ENCODE measurements at places on chromosomes 7 and 10.

DNA sequence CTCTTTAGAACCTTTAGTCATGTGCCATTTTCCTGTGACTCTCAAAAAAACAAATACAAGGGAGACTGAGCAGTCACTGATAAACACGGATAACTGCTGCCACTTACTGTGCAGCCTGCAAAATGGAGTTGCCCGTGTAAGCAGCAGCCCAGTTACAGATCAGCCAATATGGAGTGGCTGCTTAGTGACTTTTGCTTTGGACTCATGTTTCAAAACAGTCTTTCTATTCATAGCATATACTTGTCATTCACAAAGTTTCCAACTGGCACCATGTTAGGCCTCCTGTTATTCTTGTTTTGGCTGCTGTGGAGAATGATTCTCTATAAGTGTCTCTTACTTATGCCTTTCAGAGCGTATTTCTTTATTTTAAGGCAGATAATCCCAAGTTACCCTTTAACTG is 3.0 kb downstream of the FAM204A start:
- no peak overlapping the region for H3K4me3 ChIP-seq
- peaks cover 3% of the 10 kb centered on the region for H3K4me1 ChIP-seq
- H3K27ac ChIP-seq: no peak overlapping the region
- H3K27me3 ChIP-seq: no peaks in the 10 kb centered on the region
- no peaks in the 10 kb centered on the region for H3K36me3 ChIP-seq

DNA sequence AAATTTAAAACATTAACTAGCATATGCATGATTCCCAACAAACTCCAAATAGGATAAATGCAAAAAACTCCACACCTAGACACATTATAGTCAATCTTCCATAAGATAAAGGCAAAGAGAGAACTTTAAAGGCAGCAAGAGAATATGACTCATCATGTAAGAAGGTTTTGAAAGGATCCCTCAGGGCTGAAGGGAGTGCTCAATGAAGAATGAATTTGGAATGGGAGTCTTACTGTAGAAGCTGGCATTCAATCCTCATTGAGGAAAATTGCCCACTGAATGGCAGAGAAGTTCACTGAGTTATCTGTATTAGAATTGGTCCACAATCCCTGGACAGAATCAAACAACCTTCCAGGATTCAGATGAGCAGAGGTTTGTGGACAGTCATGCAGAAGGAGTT is 26.1 kb upstream of the ZNF365 start:
- no peak overlapping the region for H3K27ac ChIP-seq
- H3K36me3 ChIP-seq: no peaks in the 10 kb centered on the region

DNA sequence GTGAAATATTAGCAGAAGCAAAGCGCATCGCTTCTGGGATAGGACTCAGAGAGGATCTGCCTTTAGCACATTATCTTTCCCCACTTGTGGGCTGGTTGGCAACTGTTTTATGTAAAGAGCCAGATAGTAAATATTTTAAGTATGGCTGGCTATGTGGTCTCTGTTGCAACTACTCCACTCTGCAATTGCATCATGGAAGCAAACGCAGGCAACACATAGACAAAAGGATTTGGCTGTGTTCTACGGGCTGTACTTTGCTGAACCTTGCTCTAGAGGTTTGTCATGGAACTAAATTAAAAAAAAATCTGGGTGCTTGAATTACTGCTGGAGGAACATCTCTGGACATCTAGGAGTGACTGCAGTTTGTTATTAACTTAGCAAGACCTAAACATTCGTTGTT is 307.8 kb upstream of the TPK1 start:
- H3K4me3 ChIP-seq: no peak overlapping the region
- no peak for DNase-seq
- no peak overlapping the region for H3K27ac ChIP-seq
- no peaks in the 10 kb centered on the region for H3K36me3 ChIP-seq
- no peaks in the 10 kb centered on the region for H3K27me3 ChIP-seq

DNA sequence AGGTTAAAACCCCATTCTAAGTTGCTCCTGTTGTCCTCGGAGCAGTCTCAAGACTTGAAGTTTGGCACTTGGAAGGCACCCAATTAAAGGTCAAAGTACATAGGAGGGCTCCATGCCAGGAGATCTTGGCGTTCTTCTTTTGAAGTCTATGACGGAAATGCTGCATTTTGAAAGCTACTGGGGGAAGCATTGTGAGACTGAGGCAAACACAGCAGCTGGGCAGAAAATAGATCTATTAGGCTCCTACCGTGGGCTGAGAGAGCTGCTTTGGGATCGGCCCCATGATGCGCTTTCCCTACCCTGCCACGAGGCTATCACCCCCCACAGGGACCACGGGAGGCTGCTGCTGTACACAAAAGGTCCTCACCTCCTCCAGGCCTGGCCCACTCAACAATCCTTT is 20.0 kb downstream of the KIAA1549 start:
- H3K27ac ChIP-seq: no peak overlapping the region
- no peaks in the 10 kb centered on the region for H3K36me3 ChIP-seq
- no peak for DNase-seq
- no peaks in the 10 kb centered on the region for H3K4me1 ChIP-seq

- H3K27me3 ChIP-seq: no peaks in the 10 kb centered on the region
- no peaks in the 10 kb centered on the region for H3K36me3 ChIP-seq
Observed at GRCh38 chr7:17521437-17521836, 223.0 kb downstream of the AHR start.

- H3K27ac ChIP-seq: no peak overlapping the region
- peaks cover 3% of the 10 kb centered on the region for H3K36me3 ChIP-seq
- no peak for DNase-seq
- no peaks in the 10 kb centered on the region for H3K27me3 ChIP-seq
Observed at GRCh38 chr7:134444198-134444960, 14.5 kb downstream of the AKR1B1 start.

DNA sequence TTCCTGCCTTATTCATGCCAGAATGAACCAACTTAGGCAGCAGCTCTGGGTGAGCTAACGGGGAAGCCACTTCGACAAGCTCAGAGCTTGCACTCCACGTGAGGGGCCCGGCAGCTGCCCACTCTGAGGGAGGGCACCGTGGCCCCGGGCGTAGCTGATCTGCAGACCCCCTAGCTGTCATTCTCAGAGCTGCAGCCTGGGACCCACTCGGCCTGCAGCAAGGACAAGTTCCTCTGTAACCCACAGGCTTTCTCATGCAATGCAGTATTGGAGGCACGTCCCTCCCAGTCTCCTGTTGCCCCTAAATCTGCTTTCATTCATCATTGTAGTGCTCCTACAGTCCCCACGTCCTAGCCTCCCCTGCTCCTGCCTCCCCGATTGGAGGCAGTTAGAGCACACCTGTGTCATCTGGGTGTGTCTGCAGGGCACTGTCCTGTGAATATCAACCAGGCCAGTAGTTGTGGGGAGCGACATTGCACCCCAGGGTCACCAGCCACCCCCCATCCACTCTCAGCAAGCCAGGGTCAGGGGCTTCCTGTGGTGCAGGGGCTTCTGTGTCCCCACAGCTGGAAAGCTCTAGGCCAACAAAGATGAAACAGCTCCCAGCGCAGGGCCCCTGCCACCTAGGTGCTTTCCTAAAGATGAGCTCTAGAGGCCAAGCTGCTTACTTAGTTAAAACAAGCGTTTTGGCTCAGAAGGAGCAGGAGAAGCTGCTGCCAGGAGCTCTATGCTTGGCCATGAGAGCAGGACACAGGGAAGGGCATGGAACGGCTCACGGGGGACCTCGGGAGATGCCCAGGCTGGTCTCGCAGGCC is 333.6 kb downstream of the ADARB2 start:
- H3K4me1 ChIP-seq: no peaks in the 10 kb centered on the region
- no peaks in the 10 kb centered on the region for H3K36me3 ChIP-seq
- H3K4me3 ChIP-seq: no peak overlapping the region
- no peak for DNase-seq
- no peak overlapping the region for H3K27ac ChIP-seq

GRCh38 chr10:51260376-51260775 is 186.1 kb downstream of the PRKG1 start:
- peaks cover 5% of the 10 kb centered on the region for H3K4me1 ChIP-seq
- DNase-seq: no peak
- H3K36me3 ChIP-seq: no peaks in the 10 kb centered on the region
- H3K27me3 ChIP-seq: no peaks in the 10 kb centered on the region
- no peak overlapping the region for H3K4me3 ChIP-seq

GRCh38 chr10:12465385-12466136 is 116.2 kb downstream of the CAMK1D start:
- DNase-seq: no peak
- H3K27ac ChIP-seq: no peak overlapping the region
- H3K36me3 ChIP-seq: no peaks in the 10 kb centered on the region
- no peaks in the 10 kb centered on the region for H3K4me1 ChIP-seq
- H3K4me3 ChIP-seq: no peak overlapping the region

DNA sequence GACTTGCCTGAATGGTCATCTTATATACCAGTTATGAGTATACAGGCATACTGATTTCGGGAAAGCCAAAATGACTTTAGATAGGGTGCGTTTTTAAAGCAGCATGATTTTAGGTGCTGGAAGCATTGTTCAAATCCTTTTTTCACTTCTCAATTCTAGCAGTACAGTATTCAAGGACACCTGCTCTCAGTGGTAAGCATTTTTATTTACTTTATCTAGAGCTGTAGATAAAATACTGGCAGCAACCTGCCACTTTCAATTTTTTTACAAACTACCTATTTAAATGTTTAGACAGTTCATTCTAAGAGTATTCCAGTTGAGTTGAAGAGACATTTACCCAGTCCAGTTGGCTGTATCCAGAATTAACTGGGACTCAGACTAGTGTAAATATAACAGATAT is 33.6 kb downstream of the TMEM106B start:
- H3K4me1 ChIP-seq: no peaks in the 10 kb centered on the region
- DNase-seq: no peak
- H3K27ac ChIP-seq: no peak overlapping the region
- no peaks in the 10 kb centered on the region for H3K36me3 ChIP-seq
- no peaks in the 10 kb centered on the region for H3K27me3 ChIP-seq
- H3K4me3 ChIP-seq: no peak overlapping the region

DNA sequence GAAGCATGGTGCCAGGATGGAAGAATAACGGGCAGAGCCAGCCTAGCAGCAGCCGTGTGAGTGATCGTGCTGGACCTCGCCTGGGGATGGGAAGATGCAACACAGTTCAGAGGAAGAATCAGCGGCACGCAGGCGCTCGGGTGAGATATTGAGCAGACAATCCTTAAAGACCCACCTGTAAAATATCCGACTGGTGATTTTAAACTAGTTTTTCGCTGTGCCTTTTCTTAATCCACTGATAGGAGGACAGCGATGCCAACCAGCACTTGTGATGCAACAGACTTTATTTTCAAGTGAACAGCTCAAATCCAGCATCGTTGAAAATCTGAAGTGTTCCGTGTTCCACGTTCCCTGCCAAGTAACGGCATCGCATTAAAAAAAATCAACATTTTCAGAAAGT is 214.7 kb downstream of the TEX36 start:
- no peak overlapping the region for H3K4me3 ChIP-seq
- no peak for DNase-seq
- H3K27ac ChIP-seq: no peak overlapping the region
- no peaks in the 10 kb centered on the region for H3K36me3 ChIP-seq
- H3K4me1 ChIP-seq: no peaks in the 10 kb centered on the region

DNA sequence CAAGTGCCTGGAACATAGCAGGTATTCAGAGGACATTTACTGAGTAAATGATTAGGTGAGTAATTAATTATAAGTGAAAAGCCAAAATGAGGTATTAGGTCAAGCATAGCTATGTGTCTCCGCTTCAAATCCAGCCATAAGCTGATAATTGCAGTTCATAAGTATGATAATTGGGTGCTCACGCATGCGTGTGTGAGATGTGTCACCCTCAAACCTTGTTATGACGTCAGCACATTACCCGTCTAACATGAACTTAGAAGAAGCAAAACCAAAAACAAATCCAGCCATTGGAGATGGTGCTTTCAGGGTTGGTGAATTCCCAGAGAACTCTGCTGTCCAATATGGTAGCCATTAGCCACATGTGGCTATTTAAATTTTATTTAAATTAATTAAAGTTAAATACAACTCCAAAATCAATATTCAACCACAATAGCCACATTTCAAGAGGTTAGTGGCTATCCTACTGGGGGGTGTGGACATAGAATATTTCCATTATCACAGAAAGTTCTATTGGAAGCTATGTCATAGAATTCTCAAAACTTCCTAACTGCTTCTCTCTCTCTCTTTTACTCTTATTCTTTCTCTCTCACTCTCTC is at the start of gene CPA5:
Gene CPA5 (plus strand): TSS at position 546 of the 596 bp plus-strand sequence. CDS start 1,670 bp downstream, outside the sequence.
- no peak for DNase-seq
- no peaks in the 10 kb centered on the region for H3K27me3 ChIP-seq
- no peak within 1 kb of the TSS for H3K27ac ChIP-seq
- H3K36me3 ChIP-seq: no peaks in the 10 kb centered on the region

DNA sequence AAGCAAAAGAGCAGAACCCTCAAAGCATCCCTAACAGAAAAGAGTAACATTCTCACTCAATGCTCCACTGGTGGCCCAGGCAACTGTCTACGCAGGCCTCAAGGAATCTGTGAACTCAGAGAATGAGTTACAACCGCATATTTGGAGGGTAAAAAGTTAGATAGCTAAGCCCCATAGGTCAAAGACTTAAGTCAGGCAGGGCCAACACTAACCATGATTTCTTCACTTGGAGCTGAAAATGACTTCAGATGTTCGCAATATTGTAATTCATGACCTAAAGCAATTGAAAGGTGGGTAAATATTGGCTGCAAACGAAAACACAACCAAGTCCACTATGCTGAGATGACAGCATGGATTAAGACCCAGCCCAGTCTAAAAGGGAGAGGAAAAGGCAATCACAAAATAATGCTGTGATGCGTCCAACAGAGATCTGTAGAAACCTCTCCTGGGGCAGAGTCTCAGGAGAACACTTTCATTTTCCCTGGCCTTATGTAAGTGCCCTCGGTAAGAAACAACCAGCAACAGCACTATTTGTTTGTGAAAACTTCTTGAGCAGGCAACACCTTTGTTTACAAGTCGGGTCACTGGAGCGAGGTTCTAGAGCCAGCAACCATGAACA is 176.5 kb downstream of the TNS3 start:
- no peaks in the 10 kb centered on the region for H3K36me3 ChIP-seq
- no peak overlapping the region for H3K27ac ChIP-seq
- no peak for DNase-seq
- no peaks in the 10 kb centered on the region for H3K27me3 ChIP-seq
- H3K4me1 ChIP-seq: peaks cover 1% of the 10 kb centered on the region
- H3K4me3 ChIP-seq: no peak overlapping the region
